ENCODE measurements at places on chromosomes 2 and 18.

DNA sequence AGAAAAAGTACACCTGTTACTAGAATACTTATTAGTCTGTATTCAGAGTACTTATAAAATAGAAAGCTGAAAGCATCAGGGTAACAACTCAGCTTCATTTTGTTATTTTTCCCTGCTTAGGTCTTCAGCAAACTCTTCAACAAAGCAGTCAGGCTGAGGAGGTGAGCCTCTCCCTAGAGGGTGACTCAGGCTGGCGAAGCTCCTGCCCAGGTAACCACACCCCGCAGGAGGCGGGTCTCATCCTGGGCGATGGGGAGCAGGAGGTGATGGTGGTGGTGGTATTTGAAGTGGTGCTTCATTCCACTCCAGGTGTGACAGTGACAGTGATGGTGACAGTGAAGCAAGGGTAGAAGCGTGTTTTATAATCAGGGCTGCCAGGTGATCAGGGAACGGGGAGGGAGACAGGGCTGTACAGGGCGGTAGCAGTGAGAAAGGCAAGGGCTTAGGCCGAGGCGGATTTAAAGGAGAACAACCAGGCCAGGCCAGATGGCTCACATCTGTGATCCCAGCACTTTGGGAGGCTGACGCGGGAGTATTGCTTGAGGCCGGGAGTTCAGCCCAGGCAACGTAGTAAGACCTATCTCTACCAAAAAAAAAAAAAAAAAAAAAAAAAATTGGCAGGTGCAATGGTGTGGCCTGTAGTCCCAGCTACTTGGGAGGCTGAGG lies 127.1 kb downstream of the SOCS6 start:
- DNase-seq: no peak

GRCh38 chr2:150478200-150478974 lies 9.1 kb downstream of the RND3 start:
- DNase-seq: no peak

- DNase-seq: no peak
These were observed 340.7 kb downstream of the TGIF1 start for GRCh38 chr18:3790703-3791102.

DNA sequence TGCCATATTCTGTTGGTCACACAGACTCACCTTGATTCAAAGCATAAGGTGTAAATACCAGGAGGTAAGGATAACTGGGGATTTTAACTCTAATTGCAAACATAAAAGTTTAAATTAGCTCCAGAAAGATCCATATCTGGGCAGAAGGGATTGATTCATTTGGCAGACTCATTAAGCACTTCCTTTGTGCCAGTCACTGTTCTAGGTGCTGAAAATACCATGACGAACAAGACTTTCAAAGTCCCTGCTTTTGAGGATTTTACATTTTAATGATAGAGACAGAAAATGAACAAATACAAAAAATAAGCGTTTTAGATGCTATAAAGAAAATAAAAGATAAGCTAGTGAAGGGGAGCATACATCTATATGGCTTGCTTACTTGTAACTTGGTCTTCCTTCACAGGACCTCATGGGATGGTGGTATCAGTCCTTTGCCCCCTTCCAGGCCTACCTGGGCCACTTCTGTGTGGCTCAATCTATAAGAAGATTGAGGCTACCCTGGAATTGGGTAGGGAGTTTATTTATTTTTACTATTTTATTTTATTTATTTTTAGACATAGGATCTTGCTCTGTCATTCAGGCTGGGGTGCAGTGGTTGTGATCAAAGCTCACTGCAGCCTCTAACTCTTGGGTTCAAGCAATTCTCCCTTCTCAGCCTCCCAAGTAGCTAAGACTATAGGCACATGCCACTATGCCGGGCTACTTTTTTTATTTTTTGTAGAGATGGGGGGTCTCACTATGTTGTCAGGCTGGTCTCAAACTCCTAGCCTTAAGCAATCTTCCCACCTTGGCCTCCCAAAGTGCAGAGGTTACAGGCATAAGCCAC lies 212.8 kb downstream of the MYCN start:
- no peak for DNase-seq

GRCh38 chr2:205574001-205574400 lies 108.3 kb upstream of the NRP2 start:
- no peak for DNase-seq

GRCh38 chr18:43054815-43055519 lies 60.5 kb downstream of the RIT2 start:
- DNase-seq: no peak

Data from upper lobe of right lung (tissue), 1 donor.